ENCODE measurements at places on chromosomes 7 and 10.

- DNase-seq = no peak
Measured at GRCh38 chr10:36464291-36464690, 661.1 kb upstream of the ANKRD30A start.

DNA sequence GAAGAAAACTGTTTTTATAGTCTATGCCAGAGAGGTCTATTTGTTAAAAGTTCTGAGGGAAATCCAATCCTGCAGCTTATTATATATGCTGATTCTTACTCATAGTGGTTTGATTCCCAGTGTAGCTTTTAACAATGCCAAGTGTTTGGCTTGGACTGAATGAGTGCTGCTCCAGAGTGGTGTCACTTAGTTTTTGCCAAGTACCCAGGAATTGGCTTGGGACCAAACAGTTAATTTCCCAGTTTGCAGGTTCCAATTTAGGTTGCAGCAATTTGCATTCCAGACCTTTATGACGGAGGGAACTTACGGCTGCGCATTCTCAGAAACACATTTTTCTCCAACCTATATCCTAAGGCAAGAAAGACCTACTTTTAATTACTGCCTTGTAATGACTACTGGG is 32.4 kb downstream of the NSUN6 start:
- no peak for DNase-seq

DNA sequence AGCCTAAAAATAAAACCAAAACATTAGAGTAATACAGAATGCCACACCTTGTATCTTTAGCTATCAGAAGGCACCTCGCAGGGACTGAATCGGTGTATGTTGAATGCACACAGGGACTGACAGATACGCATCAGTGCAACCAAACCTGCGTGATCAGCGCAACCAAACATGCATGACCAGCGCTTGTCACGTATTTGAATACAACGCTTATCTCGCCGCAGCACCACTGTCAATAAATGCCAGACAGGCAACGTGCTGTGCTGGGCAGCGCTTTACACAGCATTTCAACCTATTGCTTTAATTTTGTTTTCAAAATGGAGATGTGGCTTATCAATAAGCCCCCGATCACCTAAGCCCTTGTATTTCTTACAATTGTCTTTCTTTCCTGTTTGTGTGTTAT is 242.4 kb downstream of the SFMBT2 start:
- DNase-seq = no peak

GRCh38 chr7:151115836-151116418 is 29.7 kb downstream of the AGAP3 start:
- no peak for DNase-seq

DNA sequence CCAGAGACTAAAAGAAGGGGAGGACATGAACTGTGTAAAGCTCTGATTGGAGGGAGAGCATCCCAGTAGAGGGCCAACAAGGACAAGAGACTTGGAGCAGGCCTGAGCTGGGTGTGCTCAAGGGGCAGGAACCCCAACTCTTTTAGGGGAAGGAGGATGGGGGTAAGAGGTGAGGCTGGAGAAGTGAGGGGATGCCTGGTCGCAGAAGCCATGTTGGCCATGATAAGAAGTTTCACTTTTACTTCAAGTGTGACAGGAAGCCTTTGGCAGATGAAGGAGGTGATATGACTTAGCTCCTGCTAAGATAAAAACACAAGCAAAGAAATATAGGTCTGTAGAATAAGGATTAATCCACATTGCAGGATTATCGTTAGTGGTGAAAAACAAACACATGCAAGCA is 208.3 kb downstream of the JAZF1 start:
- DNase-seq = no peak
